ENCODE measurements at places on chromosomes 7 and 10.

- DNase-seq = no peak
- no peaks in the 10 kb centered on the region for H3K4me1 ChIP-seq
- no peak overlapping the region for H3K27ac ChIP-seq
Measured at GRCh38 chr7:110001254-110001938, 1089.5 kb upstream of the LRRN3 start.

DNA sequence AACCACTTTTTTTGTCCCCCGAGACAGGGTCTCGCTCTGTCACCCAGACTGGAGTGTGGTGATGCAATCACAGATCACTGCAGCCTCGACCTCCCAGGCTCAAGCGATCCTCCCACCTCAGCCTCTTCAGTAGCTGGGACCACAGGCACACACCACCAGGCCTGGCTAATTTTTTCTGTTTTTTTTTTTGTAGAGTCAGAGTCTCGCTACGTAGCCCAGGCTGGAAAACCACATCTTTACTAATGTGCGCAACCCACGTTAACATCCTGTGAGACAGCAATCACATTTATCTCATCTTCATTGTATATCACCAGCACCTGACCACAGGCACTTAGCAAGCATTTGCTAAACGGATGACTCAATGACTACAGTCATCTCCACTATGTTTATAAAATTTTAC is 77.8 kb upstream of the ATP6V0A4 start:
- H3K36me3 ChIP-seq = no peaks in the 10 kb centered on the region
- H3K4me3 ChIP-seq = no peak overlapping the region
- peak overlapping the region; percentile 52 for H3K27ac ChIP-seq
- H3K4me1 ChIP-seq = peaks cover 28% of the 10 kb centered on the region

DNA sequence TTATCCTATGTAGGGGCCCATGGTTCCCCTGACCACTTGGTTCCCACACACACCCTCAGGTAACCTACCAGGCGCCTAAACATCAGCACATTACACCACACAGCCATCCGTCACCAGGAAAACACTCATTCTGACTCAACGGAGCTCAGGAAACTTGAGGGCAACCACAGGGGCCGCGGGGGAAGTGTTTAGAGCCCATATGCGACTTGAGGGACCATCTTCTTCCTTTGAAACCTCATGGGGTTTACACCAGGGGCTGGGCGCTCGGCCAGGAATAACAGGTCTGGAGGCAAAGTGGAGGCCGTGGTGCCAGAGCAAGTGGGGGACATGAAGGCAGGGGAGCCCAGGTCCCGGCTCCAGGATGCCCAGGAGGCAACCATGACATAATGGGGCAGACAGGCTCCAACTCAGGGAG is 1.5 kb downstream of the STX1A start:
- H3K4me3 ChIP-seq = peak overlapping the region; percentile 89
- H3K36me3 ChIP-seq = peaks cover 9% of the 10 kb centered on the region
- H3K4me1 ChIP-seq = peaks cover 34% of the 10 kb centered on the region

DNA sequence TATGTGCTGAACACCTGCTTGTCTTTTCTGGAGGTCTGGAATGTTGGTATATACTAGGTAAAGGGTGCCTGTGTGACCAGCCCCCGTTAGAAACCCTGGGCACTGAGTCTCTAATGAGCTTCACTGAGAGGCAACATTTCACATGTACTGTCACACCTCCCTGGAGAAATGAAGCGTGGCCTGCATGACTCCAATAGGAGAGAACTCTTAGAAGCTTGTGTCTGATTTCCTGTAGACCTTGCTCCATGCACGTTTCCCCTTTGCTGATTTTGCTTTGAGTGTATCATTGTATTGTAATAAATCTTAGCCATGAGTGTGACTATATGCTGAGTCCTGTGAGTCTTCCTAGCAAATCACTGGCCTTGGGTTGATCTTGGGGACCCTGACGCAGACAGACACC is 82.8 kb downstream of the PPP1R3C start:
- H3K27me3 ChIP-seq = peaks cover 2% of the 10 kb centered on the region
- DNase-seq = no peak
- H3K4me1 ChIP-seq = no peaks in the 10 kb centered on the region
- H3K4me3 ChIP-seq = no peak overlapping the region
- no peaks in the 10 kb centered on the region for H3K36me3 ChIP-seq

GRCh38 chr7:42167206-42167605 is 69.8 kb downstream of the GLI3 start:
- no peaks in the 10 kb centered on the region for H3K36me3 ChIP-seq
- H3K27ac ChIP-seq = no peak overlapping the region
- DNase-seq = no peak
- H3K27me3 ChIP-seq = no peaks in the 10 kb centered on the region

DNA sequence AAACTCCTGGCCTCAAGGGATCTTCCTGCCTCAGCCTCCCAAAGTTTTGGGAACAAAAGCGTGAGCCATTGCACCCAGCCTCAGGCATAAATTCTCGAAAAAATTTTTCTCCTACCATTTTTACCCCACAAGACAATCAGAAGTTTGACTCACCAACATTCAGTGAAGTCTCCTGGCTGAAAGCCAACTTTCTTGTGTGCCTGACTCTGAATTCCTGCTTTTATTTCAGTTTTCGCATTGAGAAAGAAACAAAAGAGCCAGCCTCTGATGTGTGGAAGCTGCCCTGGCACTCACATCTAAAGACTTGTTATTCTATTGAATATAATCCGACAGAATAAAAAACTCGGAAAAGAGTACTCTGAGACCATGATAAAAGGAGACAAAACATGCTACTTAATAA is 402.9 kb downstream of the MAGI2 start:
- no peak overlapping the region for H3K27ac ChIP-seq
- no peaks in the 10 kb centered on the region for H3K36me3 ChIP-seq
- no peaks in the 10 kb centered on the region for H3K27me3 ChIP-seq
- no peaks in the 10 kb centered on the region for H3K4me1 ChIP-seq
- no peak for DNase-seq
- no peak overlapping the region for H3K4me3 ChIP-seq

- peaks cover 3% of the 10 kb centered on the region for H3K4me1 ChIP-seq
- no peak for DNase-seq
- H3K36me3 ChIP-seq = no peaks in the 10 kb centered on the region
- no peak within 1 kb of the TSS for H3K27ac ChIP-seq
- H3K27me3 ChIP-seq = peaks cover 47% of the 10 kb centered on the region
- H3K4me3 ChIP-seq = peak within 1 kb of the TSS; percentile 84
Measured at GRCh38 chr7:44325201-44325671, at the start of gene CAMK2B. TSS of gene CAMK2B (minus strand) at chr7:44325594. CDS start at chr7:44325421, 173 bp downstream.

Measured in activated T-helper 2 cell treated with anti-CD3 and anti-CD28 coated beads, Interferon-gamma antibody, Interleukin-2, Interleukin-4, amounts not matched to agents 10 μg/mL and 5 μg/mL and 100 μg/mL, durations not matched to agents 14 hours and 24 hours and 36 hours (primary cell).